AG09319 (cell line): ENCODE measurements at places on chromosomes 5 and 9.

DNA sequence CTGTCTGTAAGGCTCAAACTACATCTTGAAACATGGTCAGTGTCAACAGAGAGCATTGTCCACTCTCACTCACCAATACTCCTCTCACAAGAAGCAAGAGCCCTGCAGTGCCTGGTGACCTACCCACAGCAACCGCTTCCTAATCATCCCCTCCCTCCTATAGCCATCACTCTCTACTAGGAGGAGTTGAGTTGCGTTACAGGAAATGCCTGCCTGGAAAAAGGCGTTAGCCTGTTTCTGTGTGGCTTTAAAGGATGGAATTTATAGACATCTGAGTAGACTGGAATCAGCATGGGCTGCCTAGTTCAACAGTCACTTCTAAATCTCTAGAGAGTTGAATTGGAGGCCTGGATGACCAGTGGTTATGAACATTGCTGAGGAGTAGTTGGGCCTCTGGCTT lies 108.3 kb upstream of the FER start:
- DNase-seq = no peak

GRCh38 chr5:112642885-112643284 lies 94.8 kb upstream of the APC start:
- DNase-seq = no peak

GRCh38 chr5:107633171-107633901 lies 37.4 kb downstream of the EFNA5 start:
- no peak for DNase-seq

DNA sequence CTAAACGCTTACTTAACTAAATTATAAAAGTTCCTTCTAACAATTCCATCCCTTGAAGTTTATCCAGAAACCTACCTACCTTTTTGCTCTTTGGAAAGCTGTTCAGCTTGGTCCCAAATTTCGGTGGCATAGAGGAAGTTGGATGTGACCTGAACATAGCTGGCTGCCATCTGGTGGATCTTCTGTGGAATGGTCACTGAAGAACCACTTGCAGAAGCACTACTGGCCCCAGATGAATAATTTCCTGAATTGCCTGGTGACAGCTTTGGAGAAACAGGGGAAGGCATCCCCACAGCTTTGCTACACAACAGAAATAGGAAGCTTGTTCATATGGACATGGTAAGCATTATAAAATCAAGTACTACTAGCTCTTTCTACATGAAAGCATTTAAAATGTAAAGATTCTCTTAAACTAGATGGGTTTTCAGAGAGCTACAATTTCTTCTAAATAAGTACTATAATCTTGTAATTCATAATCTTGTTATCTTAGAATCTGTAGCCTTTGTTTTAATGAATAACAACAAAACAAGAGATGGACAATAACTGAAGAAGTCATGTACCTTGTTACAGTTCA lies 9.9 kb downstream of the LEAP2 start:
- DNase-seq = peak; percentile 29

- DNase-seq = no peak
Observed at GRCh38 chr5:174767670-174768069, 43.3 kb downstream of the MSX2 start.

DNA sequence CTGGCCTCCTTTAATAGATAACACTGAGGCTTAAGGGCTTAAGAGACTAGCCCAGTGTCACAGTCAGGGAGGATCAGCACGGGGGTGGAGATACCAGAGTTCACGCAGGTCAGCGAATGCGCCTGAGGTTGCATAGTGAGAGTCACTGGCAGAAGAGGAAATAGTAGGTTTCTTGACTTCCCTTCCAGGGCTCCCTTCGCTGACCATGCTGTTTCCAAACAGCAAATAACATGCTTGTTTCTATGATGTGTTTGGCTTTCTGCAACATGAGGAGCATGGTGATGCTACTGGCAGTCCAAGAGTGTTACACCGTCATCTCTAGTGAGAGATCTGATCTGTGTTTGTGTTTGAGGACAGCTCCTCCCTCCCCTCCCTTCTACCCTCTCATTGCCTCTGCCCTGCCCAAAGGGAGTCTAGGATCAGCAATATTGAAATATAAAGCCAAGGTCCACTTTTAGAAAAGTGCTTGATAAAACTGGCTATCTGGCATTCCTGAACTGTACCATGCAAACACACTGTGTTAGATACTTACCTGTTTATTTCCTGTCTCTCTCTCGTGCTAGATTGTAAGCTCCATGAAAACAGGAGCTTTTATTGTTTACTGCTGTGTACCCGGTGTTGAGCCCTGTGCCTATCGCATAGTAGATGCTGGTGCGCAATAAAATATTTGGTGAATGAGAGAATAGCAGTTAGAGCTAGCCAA lies 12.3 kb downstream of the TLE4 start:
- DNase-seq = no peak

GRCh38 chr5:153968761-153969562 lies 69.7 kb downstream of the FAM114A2 start:
- no peak for DNase-seq

- peak; percentile 52 for DNase-seq
Observed at GRCh38 chr5:110909950-110910349, 161.6 kb upstream of the TSLP start.

- DNase-seq = no peak
Observed at GRCh38 chr5:36701085-36701698, 94.8 kb downstream of the SLC1A3 start.

DNA sequence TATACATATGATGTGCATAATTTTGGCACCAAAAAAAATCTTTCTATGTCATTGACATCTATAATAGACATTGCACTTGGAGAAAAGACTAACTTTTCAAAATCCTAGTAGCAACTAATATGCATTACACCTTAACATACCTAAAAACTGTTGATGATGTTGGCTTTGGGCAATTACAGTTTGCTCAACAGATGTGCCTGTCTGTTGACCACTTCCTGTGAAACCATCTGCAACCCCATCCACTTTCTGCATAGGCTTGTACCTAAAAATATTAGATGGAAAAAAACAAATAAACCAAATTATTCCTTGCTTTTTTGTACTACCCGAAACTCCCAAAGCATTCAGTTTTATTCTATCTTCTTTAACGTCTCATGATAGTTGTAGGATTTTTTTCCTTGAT lies 248.6 kb downstream of the RFX3 start:
- DNase-seq = no peak

- DNase-seq = no peak
Observed at GRCh38 chr9:94269264-94269663, 10.2 kb downstream of the ZNF169 start.

DNA sequence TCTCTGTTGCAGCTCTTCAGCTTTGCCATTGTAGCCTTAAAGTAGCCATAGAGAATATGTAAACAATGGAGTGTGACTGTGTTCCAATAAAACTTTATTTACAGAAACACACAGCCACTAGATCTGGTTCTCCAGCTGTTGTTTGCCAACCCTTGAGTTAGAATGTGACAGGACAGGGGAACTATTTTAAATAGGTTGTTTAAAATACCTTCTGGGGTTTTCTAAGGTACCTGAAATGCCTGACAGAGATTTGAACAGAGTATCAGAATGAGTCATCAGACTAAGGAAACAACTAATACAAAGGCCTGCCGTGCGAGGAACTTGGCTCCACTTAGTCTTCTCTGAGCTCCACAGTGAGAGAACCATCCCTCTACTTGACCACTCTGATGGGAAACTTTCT lies 85.4 kb downstream of the HSD17B4 start:
- DNase-seq = no peak

DNA sequence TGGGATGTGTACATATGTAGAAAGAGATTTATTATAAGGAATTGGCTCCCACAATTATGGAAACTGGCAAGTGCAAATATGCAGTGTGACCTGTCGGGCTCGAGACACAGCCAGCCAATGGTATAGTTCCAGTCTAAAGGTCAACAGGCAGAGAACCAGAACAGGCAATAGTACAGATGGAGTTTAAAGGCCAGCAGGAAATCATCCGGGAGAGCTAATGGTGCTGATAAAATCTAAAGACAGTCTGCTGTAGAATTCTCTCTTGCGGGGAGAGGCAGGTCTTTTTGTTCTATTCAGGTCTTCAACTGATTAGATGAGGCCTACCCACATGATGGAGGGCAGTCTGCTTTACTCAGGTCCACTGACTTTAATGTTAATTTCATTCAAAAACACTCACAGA lies 21.8 kb downstream of the ANKRD31 start:
- DNase-seq = no peak

DNA sequence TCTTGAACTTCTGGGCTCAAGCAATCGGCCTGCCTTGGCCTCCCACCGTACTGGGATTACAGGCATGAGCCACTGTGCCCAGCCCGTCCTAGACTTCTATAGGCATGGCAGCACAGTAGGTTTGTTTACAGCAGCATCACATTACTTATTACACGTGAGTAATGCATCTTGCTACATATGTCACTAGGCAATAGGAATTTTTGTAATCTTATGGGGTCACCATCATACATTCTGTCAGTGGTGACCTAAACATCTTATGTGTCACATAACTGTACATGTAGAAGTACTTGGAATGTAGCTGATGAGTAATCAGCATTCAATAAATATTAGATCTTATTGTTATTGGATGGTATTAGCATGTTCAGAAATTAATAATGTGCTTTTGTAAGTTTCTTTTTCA lies 22.9 kb upstream of the ABCA1 start:
- no peak for DNase-seq

GRCh38 chr5:72377910-72378638 lies 57.9 kb downstream of the PTCD2 start:
- DNase-seq = no peak

- no peak for DNase-seq
Observed at GRCh38 chr9:133803028-133803585, 65.0 kb upstream of the SARDH start.

- no peak for DNase-seq
Observed at GRCh38 chr9:95053611-95054570, 263.6 kb downstream of the FANCC start.

DNA sequence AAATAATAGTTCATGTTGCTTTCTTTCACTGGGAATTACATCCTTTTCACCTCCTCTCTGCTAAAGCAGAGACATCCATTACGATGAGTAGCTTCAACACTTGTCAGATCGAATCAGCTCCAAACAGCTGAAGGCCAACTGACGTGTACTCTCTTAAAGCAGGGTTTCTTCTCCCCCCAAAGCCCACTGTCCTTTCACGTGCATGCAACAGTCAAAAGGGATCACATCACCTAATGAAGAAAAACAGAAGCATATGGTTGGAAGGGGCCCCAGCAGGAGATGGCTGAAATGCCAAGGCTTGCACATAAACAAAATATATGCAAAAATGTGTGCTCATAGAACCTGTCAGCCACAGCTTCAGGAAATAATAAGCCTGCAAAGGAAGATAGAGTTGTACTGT lies 421.6 kb downstream of the ANXA1 start:
- no peak for DNase-seq

GRCh38 chr5:113123618-113124017 lies 147.0 kb downstream of the DCP2 start:
- DNase-seq = no peak

GRCh38 chr5:139682016-139682975 lies 34.1 kb downstream of the CXXC5 start:
- no peak for DNase-seq

DNA sequence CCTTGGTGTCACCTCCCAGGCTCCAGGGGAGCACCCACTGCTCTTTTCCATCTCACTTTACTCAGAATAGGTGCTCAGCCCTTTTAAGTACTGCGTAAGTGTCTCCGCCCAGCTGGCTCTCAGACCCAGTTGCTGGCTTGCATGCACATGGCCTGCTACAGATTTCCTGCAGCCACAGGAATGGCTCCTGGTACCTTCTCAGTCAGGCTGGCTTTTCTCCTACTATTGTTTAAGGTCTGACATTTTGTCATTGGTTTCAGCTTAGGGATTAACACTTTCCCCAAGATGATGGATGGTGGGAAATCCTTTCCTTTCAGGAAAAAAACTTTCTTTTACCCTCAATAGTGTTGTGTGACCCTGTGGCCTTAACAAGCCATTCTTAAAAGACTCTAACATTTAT lies 1652.3 kb upstream of the WWC1 start:
- DNase-seq = no peak

DNA sequence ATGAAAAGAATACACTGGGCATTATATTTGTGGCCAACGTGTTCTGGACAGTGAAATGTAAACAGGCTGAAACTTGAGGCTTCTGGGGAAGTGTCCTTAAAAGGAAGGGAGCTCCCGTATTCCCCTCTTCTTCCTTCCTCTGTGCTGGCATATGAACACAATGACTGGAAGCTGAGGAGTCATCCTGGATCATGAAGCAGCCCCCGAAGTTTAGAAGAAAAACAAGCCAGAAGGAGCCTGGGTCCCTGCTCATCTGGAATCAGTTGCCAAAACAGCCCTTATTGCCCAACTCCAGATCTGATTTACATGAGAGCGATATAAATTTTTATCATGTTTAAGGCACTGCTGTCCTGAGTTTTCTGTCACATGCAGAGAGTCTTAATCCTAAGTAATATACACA lies 65.4 kb upstream of the SLC1A1 start:
- DNase-seq = no peak

- no peak for DNase-seq
Observed at GRCh38 chr5:103216137-103216536, 42.4 kb upstream of the MACIR start.

GRCh38 chr5:134649163-134649835 lies 714 bp downstream of the SEC24A start:
- DNase-seq = no peak

- no peak for DNase-seq
Observed at GRCh38 chr5:124645396-124645795, 101.0 kb downstream of the ZNF608 start.

DNA sequence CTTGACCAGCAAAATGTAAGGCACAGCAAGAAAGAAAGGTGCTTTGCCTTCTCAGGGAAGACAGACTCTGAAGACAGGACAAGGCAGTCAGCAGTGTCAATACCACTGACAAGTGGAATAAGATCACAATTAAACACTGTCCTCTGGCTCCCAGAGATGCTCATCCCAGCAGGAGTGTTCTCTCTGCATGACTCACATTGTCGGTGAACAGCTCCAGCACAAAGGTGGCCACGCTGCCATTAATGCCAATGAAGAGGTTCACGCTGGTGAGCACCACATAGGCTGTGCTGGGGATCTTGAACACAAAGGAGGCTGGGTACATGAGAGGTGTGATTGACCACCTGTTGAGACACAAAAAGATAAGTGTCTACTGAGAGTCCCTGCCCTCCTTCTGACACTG lies 31.9 kb downstream of the NIPSNAP3B start:
- no peak for DNase-seq

DNA sequence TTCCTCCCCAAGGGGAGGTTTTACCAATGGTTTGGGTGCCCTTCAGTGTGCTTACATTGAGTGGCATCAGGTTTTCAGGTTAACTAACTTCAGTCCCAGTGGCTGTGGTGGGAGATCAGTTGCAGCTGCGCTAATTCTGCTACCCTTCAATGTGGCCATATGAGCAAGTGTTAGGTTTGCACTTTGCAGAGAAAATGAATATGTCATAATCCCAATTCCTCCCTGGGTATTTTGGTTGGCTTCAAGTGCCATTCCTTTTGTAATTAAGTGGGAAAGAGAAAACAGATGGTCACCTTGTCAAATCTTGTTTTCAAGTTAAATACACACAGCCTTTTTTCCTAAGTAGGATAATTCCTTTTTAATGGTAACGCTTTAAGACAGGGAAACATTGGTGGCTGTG lies 236.2 kb downstream of the TLE4 start:
- DNase-seq = no peak

DNA sequence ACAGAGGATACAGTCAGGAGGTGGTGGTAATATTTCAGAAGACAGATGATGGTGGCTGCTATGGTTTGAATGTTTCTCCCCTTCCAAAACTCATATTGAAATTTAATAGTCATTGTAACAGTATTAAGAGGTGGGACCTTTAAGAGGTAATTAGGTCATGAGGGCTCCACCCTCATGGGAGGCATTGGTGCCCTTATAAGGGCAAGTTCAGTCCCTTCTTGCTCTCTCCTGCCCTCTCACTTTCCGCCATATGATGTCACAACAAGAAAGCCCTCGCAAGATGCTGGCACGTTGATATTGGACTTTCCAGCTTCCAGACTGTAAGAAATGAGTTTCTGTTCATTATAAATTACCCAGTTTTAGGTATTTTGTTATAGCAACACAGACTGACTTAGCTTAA lies 274.9 kb downstream of the PDE4D start:
- no peak for DNase-seq
